ENCODE measurements at places on chromosomes 2 and 18.

DNA sequence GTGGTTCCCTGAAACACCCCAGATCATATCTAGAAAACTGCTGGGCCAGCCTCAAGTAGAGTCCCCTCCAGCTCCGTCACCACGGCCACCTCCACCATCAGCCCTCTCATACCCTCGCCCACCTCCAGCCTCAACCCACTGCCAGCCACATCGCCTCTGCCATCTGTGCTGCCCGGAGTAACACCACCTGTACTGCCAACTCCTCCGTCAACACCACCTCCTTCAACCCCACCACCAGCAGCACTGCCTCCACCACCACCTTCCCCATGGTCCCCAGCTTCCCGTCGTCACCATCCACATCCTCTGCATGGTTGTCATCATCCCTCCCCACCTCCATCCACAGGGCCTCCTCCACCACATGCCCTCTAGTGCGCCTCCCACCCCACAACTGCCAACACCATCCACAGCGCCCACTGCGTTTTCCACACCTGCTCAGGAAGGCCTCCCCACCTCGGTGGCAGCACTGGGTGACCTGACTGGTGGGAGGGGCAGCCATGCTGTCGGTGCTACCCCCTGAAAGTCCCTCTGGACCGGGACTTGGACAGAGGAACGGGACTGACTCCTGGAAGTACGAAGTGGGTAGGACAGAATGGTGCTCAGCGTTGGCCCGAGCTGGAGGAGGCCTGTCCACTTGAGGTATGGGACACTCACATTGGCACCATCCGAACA, 1.6 kb downstream of the SNED1 start:
- DNase-seq: no peak

- DNase-seq: no peak
Observed at GRCh38 chr18:57737400-57738060, 65.6 kb downstream of the ATP8B1 start.

DNA sequence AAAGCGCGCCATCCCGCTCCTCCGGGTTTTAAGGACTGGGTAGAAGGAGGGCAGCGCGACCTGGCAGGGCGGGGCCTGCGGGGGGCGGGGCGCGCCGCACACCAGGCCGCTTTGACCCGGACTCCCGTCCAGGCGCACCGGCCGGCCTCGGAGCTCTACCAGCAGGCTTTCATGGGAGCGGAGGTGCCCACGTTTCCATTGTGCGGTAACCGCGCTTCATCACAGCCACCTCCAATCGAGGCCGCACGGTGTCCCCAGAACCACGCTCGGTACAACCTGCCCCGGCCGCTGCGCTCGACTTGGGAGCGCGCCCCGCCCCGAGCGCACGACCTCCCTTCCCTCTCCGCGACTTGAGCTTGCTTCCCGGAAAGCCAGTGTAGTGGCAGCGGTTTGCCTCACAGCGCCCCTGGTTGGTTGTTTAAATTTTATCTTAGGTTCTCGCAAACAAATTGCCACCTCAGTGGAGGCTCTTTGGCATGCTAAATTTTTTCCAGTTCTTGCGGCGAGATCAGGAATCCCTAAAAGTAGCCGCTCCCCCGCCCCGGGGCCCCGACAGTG, 280 bp upstream of the CYP1B1 start:
- DNase-seq: peak; percentile 62

- DNase-seq: no peak
Observed at GRCh38 chr2:225916692-225917091, 517.2 kb downstream of the NYAP2 start.

- DNase-seq: no peak
Observed at GRCh38 chr2:8304821-8305766, 376.8 kb upstream of the ID2 start.

GRCh38 chr18:47110492-47111274, 39.6 kb downstream of the HDHD2 start:
- DNase-seq: no peak

DNA sequence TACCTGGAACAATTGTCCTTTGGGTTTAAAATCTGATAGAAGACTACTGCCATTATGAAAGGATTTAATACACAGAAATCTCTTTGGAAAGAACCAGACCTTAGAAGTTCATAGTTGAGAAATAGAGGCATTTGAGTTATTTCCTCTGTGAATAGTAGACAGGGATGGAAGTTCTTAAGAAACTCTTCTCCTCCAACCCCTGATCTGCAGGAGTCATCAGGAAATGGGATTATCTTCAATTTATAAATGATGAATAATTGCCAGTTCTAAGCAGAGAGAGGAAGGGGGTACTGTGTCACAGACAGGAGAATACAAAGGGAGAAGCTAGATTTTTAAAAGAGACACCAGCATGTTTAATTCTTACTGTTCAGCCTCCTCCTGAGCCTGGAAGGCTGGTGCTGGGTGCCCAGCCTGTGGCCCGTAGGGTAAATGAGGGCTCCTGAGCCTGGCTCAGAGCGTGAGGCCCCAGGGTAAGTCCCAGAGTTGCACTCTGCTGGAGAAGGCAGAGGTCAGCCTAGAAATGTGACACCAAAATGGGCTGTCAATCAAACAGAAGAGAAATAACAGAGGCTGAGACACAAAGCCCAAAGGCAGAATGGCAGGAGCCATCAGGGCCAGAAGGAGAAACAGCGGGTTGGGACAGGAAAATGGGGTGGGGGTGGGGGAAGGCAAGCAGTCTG, 58.2 kb upstream of the PKDCC start:
- no peak for DNase-seq

- DNase-seq: no peak
Observed at GRCh38 chr2:202689459-202689858, 54.7 kb downstream of the FAM117B start.

- DNase-seq: no peak
Observed at GRCh38 chr2:159905926-159906714, 108.1 kb upstream of the CD302 start.

DNA sequence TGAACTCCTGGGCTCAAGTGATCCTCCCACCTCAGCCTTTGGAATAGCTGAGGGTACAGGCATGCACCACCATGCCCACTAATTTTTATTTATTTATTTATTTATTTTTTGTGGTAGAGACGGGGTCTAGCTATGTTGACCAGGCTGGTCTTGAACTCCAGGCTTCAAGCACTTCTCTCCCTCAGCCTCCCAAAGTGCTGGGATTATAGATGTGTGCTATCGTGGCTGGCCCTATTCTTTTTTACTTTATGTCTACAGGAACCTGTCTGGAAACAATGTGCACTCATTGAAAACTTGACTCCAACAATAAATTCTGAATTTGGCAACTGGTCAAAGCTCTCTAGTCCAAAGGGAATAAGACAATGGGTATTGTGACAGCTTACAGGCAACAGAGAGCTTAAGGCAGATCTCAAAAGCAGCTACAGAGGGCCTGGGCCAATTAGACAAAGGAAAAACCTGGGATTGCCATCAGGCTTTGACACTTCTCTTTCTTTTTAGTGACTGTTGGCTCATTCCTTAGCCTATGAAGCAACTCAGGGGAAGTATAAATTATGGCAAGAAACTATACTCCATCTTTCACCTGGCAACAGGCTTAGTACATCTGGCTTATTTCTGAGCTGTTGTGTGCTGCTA, 55.1 kb upstream of the RAPGEF4 start:
- DNase-seq: no peak

DNA sequence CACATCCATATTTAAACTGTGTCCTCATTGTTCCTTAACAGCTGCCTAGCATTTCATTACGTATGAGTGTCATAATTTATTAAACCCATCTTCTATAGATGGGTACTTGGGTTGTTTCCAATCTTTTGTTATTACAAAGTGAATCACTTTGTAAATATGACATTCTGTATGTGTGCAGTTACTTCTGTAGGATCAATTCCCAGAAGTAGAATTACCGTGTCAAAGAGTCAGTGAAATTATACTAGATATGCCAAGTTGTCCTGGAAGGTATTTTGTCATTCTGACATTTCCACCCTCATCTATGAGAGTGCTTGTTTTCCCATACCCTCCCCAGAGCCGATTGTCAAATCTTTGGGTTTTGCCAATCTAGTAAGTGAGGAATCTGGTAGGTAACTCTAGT, 194.5 kb upstream of the APCDD1 start:
- no peak for DNase-seq

- DNase-seq: no peak
Observed at GRCh38 chr2:18993756-18994338, 364.6 kb downstream of the OSR1 start.

- no peak for DNase-seq
Observed at GRCh38 chr2:38465789-38466127, 88.7 kb upstream of the ATL2 start.

DNA sequence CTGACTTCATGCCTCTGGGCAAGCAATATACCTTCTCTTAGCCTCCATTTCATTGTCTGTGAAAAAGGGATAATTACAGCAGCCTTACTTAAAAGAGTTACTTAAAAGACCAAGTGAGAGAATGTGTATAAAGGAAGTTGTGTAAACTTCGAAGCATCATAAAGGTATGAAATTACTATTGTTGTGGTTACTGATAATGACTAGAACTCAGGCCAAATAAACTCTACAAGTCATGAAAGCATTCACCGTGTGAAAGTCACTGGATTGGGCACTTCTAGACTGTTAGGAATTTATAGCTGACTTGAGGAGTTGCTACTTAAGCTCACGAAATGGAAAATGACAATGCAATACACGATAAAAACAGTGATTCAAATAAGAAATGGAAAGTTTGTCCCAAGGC, 67.4 kb upstream of the HAAO start:
- no peak for DNase-seq

- DNase-seq: no peak
Observed at GRCh38 chr2:96918092-96918753, 48.3 kb upstream of the SEMA4C start.

- no peak for DNase-seq
Observed at GRCh38 chr2:21035282-21035973, 8.4 kb downstream of the APOB start.

- DNase-seq: no peak
Observed at GRCh38 chr2:46296216-46296839, 879 bp upstream of the EPAS1 start.

- DNase-seq: no peak
Observed at GRCh38 chr2:219099329-219099728, 38.6 kb upstream of the IHH start.

- no peak for DNase-seq
Observed at GRCh38 chr18:52999633-53000032, 659.6 kb downstream of the DCC start.

- DNase-seq: no peak
Observed at GRCh38 chr18:70037431-70038061, 89.9 kb upstream of the CD226 start.

DNA sequence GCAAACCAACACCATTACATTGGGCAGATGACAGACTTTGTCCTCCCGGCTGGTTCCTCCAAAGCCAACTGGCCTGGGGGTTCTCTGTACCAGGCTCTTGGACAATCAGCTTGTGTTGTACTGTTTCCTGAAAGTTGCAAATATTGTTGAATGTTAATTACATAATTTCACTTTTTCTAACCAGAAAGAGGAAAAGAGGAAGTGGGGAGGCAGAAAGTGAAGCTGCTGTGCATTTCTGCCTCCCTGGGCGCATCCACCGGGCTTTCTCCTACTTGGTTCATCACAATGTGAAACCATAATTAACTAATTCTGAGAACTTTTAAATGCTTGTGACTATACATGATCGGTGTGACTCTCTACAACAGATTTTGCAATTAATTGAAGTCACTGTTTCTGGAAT, 10.1 kb downstream of the TWIST2 start:
- no peak for DNase-seq

GRCh38 chr2:27638037-27638637, 9.3 kb downstream of the GPN1 start:
- no peak for DNase-seq

- DNase-seq: no peak
Observed at GRCh38 chr2:134570676-134571075, 148.1 kb downstream of the TMEM163 start.

DNA sequence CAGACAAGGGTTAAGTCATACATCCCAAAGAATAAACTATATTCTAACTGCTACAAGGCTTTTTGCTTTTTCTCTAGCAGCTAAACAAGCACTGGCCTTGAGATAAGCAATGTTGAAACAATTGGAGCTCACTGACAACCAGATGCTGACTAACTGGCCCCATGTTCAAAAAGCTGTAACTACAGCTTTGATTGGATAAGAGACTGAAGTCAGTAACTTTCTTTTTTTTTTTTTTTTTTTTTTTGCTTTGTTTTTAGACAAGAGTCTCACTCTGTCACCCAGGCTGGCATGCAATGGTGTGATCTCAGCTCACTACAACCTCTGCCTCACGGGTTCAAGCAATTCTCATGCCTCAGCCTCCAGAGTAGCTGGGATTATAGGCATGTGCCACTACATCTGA, 45.4 kb upstream of the TMEM163 start:
- DNase-seq: no peak

DNA sequence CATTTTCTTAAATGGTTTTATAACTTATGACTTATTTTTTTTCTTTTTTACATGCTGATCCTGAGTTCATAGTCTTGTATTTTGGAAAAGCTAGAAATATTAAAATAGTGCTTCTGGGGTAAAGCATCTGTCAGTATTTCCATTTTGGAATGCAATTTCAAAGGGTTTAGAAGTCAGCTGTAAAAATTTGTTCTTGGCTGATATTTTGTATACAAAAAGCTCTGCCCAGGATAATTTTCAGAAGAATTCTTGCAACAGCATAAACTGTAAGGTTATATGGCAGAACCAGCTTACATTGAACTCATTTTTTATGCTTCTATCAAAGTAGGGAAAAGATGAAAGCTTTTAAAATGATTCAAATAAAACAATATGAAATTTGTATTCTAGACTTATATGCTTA, 97.4 kb downstream of the DIS3L2 start:
- DNase-seq: no peak

DNA sequence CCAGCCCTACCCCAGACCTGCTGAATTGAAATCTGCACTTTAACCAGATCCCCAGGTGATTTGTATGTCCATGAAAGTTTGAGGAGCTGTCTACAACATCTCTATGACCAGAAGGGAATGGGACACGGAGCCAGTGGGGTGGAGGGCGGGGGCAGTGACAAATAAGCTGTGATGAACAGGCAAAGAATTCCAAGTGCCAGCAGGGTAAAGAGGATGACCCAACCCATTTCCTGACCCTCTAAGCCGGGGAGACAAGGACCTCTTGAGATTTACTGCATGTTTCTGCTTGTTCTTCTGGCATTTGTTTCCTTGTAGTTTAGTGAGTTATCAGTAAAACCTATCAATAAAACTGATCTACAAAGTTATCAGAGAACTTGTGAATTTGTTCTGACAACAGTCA, 8.7 kb downstream of the TET3 start:
- DNase-seq: no peak

DNA sequence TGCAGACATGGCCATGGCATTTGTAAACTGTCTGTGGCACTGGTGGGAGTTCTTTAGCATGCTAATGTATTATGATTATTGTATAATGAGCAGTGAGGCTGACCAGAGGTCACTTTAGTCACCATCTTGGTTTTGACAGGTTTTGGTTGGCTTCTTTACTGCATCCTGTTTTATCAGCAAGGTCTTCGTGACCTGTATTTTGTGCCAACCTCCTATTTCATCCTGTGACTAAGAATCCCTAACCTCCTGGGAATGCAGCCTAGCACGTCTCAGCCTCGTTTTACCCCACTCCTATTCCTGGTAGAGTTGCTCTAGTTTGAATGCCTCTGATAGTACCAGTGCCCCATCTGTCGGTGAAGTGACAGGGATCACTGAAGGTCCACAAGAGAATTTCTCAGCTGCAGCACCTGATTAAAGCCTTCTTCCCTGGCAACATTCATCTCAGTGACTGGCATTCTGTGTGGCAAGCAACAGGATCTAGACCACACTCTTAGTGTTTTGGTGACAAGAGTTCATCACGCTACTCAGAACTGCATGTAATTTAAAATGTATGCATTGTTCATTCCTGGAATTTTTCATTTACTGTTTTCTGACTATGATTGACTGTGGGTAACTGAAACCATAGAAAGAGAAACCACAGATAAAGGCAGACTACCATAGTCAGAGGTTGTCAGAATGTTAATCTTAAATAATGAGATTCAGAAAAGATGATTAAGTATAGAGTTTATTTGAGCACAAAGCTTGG, 43.0 kb upstream of the GPR39 start:
- no peak for DNase-seq

Measured in stimulated activated CD8-positive, alpha-beta memory T cell treated with anti-CD3 and anti-CD28 coated beads, Interleukin-15, amount 100 ng/mL, for 48 hours (primary cell).